ENCODE measurements at places on chromosomes 16 and 17. TPM values are rescaled to one million over a fixed set of nuclear protein-coding genes. Genes with fewer than 3 reads are reported as not detected.

GRCh38 chr16:66382966-66383299 is 16.4 kb downstream of the CDH5 start:
- DNase-seq = no peak
- no peak overlapping the region for H3K4me3 ChIP-seq
- no peaks in the 10 kb centered on the region for H3K4me1 ChIP-seq
- no peak overlapping the region for H3K27ac ChIP-seq

Gene GGNBP2
- total RNA-seq = 57.3 TPM

GRCh38 chr16:75320435-75320834 is 69.0 kb upstream of the BCAR1 start:
- no peak for DNase-seq
- H3K36me3 ChIP-seq = no peaks in the 10 kb centered on the region
- peaks cover 41% of the 10 kb centered on the region for H3K4me1 ChIP-seq

GRCh38 chr17:56679777-56680422 is 86.4 kb downstream of the NOG start:
- H3K4me1 ChIP-seq = peaks cover 3% of the 10 kb centered on the region
- no peak overlapping the region for H3K4me3 ChIP-seq
- H3K27me3 ChIP-seq = no peaks in the 10 kb centered on the region
- DNase-seq = no peak
- H3K36me3 ChIP-seq = no peaks in the 10 kb centered on the region

Gene WFIKKN1
- total RNA-seq = 0.92 TPM

All from thoracic aorta (tissue), 2 donors.